ENCODE measurements at places on chromosomes 12 and 14.

- DNase-seq, result no peak
Observed at GRCh38 chr12:113720629-113721028, 245.5 kb downstream of the RBM19 start.

DNA sequence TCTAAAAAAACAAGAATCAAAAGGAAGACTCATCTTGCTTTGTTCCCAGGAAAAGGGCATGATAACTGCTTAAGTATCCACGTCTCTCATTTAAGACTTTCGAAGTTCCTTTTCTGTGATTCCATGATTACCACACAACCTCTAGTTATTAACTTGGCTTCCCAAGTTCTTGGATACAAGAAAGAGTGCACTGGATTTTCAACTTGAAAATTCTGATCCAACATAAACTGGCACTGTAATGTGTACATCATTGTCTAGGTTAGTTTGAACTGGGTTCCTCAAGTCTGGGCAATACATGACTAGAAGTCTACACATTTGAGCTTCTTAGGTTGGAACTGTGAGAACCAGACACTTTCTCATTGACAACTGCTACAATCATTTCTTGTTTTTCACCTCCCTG, 1.6 kb downstream of the KLHL28 start:
- no peak for DNase-seq

DNA sequence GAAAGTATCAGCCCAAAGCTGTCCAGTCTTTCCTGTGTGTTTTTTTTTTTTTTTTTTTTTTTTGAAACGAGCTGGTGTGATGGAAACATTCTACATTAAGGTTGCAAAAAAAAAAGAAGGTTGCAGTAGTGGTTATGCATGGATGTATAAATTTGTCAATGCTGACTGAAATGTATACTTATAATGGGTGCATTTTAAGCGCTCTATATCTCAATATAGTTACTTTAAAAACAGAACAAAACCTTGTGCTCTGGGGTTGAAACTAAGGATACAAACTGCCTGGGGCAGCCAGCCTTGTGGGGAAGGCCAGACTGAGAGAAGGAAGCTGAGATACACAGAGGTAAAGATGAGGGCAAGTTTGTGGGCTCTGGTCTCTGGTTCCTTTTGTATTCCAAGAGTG, 87.3 kb upstream of the RMST start:
- no peak for DNase-seq

DNA sequence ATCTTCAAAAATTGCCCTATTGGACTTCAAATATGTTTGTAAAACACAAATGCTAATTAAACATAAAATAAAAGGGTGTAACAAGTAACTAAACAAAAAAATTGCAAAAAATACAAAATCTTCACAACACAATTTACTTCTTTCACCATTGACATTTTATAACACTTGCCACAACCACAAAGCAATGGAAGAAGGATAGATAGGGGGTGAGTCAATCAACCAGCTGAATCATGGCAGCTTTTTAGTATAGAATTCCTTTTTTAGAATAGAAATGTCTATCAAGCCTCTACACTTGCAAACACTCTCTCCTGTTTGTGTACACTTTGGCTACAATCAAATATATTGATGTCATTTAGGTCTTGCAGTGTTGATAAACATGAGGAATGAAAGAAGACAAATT, 232.7 kb downstream of the SLC16A7 start:
- DNase-seq, result no peak

- DNase-seq, result no peak
Observed at GRCh38 chr12:86663173-86663572, 407.0 kb upstream of the MGAT4C start.
